H4 (cell line): ENCODE measurements at places on chromosomes 13 and 19. TPM values are rescaled to one million over a fixed set of nuclear protein-coding genes. Genes with fewer than 3 reads are reported as not detected.

Gene WDR62
- 21.5 and 21.9 TPM in 2 replicates for total RNA-seq

GRCh38 chr13:24851546-24851945 is 87.6 kb downstream of the RNF17 start:
- DNase-seq = no peak

Gene TMPRSS9
- 0.45 TPM in 1 of 2 replicates, not detected in the other for total RNA-seq

Gene HIPK4
- total RNA-seq = not detected in 2 replicates

Gene DYRK1B
- total RNA-seq = 4.2 and 4.3 TPM in 2 replicates

DNA sequence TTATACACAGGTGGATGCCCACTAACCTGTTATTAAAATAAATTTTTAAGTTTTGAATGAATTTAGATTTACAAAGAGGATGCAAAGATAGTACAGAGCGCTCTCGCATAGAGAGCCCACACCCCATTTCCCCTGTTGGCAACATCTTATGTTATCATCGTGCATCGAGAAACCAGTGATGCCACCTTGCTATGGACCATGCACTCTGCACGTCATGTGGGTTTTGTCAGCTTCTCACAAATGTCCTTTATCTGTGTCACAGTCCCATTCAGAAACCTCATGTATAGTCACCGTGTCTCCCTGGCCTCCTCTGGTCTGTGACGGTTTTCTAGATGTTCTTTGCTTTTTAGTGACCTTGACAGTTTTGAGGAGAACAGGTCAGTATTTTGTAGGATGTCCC is 60.0 kb downstream of the ING1 start:
- DNase-seq = no peak

GRCh38 chr13:111153977-111154332 is 38.8 kb downstream of the ARHGEF7 start:
- DNase-seq = no peak

GRCh38 chr13:81203783-81204182 is 862.9 kb upstream of the SPRY2 start:
- no peak for DNase-seq
